ENCODE measurements at places on chromosomes 4 and X.
A peak's percentile ranks its signal among the peaks of the same experiment; 100 is the strongest.

GRCh38 chr4:46894826-46895225 lies 14.2 kb downstream of the COX7B2 start:
- no peak for DNase-seq

DNA sequence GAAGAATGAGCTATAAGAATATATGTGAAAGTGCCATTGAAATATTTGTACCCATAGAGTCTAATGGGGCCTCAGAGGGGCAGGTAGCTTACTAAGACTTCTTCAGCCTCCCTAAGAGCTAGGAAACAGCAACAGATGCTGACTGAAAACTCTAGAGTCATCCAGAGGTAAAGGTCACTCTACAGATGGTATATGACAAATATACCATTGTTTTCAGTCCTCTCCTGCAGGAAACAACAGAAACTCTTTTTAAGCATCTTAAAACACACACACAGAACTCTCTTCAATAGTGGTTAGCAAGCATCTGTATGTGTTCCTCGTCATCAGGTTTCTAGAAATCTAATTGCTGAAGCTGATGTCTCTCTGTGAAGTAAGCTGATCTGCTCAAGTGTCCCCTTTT lies 313.8 kb upstream of the GATB start:
- DNase-seq, result no peak

DNA sequence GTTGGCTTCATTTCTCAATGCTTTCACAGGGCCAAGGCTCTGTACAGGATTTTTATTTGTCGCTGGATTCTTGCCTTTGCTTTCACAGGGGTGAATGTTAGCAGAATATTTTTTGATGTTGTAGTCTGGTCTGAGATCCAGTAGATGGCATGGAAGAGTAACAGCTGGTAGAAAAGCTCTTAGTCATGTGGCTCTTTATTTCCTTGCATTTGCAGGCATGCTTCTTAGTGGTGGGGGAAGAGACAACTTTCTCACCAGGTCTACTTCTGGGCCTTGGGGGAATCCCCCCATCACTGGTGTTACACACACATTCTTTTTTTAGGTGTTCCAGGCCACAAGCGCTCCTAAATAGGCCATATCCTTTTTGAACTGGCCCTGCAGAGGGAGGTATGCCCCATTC lies 58.2 kb upstream of the DKK2 start:
- no peak for DNase-seq

DNA sequence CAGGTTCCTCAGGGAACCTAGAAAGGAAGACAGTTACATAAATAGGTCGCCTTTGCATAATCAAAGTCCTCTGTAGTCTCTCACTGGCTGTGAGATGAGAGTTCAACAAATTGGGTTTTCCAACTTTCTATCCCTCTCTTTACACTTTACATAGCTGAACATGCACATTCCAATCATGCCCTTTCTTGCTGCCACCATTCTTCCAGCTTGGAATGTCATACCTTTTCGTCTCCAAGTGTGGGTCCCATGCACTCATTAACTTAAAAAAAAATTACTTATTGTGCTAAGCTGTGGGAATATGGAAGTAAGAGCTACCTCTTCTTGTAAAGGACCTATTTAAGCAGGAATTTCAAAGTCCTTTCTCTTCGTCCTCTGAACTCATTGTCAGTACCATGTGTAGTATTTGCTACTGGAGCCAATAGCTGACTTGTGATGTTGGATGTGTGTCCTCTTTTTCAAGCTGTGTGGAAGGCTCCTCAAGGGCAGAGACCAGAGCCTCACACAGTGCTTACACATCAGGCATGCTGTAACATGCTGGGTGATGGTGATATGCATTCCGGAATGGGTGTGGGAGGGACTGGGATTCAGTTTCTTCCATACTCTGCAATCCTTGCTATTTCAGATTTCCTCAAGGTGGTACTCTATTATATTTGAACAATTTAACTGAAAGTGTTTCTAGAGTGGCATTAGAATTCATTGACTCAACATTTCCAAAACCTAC lies 7.1 kb downstream of the ENOPH1 start:
- no peak for DNase-seq

GRCh38 chrX:35743331-35743730 lies 54.8 kb upstream of the MAGEB16 start:
- DNase-seq, result no peak

GRCh38 chr4:94961420-94961819 lies 203.7 kb downstream of the BMPR1B start:
- DNase-seq, result no peak

- no peak for DNase-seq
These were observed 5.1 kb downstream of the VBP1 start for GRCh38 chrX:155221351-155221750.

DNA sequence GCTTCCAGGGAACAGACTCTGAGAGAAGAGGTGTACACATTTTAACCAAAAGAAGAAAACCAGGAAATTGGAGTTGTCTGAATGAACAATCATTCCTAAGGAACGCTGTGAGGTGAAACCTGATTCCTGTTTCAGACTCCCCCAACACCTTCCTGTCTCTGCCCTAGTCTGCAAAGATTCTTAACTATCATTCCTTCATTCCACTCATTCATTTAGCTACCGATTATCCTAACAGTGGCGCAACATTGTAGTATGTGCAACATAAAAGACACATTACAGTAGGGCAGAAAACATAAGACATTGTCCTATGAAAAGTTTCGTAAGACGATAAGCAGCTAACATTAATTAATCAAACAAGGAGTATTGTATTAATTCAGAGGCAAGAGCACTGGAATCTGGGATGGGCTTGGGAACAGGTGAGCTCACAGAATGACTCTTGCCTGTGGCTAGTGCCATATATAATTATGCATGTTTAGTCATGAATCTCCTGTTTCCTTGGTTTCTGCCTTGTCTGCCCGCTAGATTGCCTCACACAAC lies 23.8 kb upstream of the ADH7 start:
- no peak for DNase-seq

GRCh38 chr4:101527188-101527587 lies 179.9 kb upstream of the PPP3CA start:
- DNase-seq, result no peak

GRCh38 chrX:148823986-148824385 lies 323.6 kb downstream of the AFF2 start:
- DNase-seq, result no peak

- DNase-seq, result no peak
These were observed 3.1 kb upstream of the SH3TC1 start for GRCh38 chr4:8195841-8196458.

DNA sequence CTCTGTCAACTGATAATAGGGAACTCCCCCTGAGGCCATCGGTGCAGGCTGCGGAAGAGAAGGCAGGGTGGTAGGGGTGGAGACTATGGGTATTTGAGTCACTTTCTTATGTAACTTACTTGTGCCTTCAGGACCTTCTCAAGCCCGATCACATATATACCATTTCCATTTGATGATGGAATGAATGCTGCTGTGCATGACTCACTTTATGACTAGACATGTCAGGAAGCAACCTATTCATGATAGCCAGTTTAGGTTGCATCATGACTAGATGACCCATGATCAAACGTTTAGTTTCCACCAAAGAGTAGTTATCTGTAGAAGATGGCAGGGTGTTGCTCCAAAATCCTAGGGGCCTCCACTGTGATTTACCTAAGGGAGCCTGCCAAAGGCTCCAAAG lies 435.5 kb downstream of the DTHD1 start:
- DNase-seq, result no peak

DNA sequence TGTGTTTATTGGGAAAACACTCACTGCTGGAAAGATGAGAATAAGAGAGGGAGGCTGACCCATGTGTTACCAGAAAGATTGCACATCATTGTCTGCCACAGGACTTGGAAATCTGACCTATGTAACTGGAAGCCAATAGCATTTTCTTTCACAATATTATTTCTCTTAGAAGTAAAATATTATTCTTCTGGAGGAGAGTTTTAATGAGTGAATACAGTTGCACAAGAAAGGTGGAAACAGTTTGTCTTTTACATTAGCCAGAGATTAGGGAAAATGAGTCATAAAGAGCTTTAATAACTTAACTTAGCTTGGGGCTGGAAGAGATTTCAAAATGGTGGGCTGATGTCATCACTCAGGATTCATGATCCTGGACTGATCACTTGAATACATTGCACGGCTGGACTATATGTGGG lies 31.5 kb upstream of the LNX1 start:
- DNase-seq, result no peak

GRCh38 chr4:168440442-168441264 lies 39.6 kb downstream of the DDX60L start:
- DNase-seq, result no peak

DNA sequence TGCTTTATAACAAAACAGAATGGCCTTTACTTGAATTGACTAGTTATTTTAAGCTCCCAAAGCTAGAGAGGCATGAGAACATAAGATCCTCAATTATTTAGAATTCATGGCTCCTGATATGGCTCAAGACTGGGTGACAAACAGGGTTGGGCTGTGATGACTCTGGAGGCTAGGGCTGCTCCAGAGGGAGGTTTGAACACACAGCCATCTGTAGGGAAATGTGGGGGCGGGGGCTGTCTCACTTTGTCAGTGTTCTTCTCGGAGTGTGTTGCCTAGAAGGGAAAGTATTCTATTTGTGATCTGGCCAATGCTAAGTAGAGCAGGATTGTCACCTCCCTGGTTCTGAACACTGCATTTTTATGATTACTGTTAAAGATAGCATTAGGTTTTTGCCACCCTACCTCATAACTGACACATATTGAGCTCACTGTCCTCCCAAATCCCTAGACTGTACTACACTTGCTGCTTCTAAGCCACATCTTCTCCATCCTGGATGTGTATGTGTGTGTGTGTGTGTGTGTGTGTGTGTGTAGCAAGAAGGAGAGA lies 45.9 kb downstream of the VSIG4 start:
- no peak for DNase-seq

DNA sequence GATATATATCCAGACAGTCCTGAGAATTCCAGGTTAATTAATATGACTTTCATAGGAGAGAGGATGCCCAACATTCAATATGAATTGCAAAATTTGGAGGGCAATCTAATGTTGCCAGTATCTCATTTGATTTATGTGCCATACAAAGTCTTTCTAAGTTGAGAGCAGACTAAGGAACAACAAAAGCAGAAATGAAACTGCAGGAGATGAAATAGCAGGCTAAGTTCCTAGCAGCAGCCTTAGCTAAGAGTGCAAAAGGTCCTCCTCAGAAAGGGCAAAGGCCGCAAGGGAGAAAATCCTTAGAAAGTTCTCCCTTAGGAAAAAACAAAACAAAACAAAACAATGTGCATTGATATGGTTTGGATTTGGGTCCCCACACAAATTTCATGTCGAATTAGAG lies 602.9 kb upstream of the HTR2C start:
- DNase-seq, result no peak

DNA sequence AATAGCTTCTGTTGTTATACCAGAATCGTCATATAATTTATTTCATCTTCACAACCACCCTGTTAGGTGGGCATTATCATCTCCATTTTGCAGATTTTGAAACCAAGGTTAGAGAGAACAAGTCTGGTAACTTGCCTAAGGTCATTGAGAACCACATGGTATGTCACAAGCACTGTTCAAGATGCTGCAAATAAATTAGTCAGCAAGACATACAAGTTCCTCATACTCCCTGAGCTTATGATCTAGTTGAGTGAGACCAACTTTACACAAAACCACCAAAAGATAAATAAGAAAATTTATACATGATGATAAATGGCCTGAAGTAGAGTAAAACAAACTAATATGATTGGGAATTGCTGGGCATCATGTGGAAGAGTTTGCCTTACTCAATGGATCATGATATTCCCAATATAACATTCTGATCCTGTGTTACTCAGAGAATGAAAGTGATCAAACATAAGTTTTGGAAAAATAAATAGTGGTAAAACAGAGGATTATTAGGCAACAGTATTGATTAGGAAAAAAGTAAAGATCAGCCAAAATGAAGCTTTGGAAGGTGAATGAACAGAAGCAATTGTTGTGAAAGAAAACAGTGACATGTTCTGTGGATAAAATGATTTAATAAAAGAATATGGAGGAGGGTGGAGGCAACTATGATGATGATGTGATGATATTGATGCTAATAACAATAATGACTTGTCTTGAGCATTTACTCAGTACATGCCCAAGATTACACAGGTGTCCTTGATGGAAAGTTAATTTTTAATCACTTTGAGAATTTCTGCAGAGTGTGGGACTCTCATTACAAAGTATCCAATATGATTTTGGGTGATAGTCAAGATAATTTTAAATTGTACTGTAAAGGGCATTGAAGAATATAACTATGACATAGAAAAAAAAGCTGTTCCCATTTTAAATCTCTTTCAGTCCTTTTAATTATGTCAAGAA lies 34.1 kb upstream of the IL1RAPL1 start:
- DNase-seq, result no peak

- DNase-seq, result peak; percentile 46
These were observed 132.6 kb downstream of the FHIP1A start for GRCh38 chr4:151541389-151542071.

DNA sequence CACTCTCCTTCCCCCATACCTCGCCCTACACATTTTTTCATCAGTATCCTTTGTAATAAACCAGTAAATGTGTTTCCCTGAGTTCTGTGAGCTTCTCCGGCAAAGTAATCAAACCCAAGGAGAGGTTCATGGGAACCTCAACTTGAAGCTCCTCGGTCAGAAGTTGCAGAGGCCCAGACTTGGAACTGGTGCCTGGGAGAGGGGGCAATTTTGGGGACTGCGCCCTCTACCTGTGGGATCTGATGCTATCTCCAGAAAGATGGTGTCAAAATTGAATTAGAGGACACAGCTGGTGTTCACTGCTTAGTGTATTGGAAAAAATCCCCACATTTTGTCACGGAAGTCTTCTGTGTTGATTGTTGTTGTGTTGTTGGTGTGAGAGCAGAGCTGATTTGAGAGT lies 70.6 kb downstream of the ATP11C start:
- DNase-seq, result no peak

DNA sequence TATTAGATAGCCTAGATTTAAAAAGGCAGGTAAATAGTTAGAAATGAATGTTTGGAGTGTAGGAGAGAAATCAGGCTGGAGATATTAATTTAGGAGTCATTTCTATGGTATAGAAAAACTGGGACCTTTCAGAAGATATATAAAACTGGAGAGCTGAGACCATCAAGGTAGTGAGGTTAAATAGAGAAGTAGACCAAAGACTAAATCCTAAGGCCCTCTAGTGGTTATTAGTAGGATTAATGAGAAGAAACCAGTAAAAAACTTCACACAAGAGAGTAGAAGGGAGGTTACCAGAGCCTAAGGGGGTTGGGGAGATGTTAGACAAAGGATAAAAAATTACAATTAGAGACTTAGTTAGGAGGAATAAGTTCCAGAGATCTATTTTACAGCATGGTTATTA lies 351.0 kb upstream of the SPANXN1 start:
- no peak for DNase-seq

- DNase-seq, result no peak
These were observed 2.9 kb downstream of the EDA start for GRCh38 chrX:69618803-69619202.

DNA sequence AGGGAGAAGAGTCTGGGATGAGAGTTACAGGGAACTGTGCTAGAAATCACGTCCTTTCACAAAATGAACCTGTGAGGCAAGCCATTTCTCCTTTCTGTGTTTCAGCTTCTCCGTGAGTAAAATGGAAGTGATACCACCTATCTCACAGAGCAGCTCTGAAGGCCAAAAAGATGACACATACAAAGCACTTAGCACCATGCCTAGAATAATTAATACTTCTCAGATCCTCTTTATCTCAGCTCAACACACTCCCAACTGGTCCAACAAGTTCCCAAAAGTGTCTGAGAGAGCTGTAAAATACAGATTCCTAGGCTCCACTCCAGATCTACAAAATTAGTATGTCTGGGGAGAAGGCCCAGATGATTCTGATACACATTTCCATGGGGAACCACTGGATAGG lies 38.3 kb downstream of the LHFPL1 start:
- no peak for DNase-seq

Measured in NCI-H1930 (cell line).